ENCODE measurements at places on chromosomes 5 and 9.
A peak's percentile ranks its signal among the peaks of the same experiment; 100 is the strongest.

- DNase-seq = no peak
These were observed 64.1 kb downstream of the OSTF1 start for GRCh38 chr9:75152416-75152815.

DNA sequence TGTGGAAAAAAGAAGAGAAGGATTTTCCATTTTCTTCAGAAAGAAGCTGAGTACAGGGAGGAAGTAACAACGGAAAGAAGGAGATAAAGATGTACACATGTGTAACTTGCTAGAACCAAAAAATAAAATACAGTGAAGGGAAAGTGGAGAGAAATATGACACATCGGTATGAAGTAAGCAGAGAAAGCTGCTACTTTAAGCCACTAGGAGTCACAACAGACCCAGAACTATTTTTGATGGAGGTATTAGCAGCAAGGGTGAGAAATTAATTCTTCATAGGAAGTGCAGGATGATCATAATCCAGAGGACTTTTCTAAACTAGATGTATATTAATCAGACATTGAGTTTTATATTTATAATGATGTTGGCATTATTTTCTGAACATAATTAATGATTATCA lies 88.5 kb downstream of the FAM174A start:
- no peak for DNase-seq

DNA sequence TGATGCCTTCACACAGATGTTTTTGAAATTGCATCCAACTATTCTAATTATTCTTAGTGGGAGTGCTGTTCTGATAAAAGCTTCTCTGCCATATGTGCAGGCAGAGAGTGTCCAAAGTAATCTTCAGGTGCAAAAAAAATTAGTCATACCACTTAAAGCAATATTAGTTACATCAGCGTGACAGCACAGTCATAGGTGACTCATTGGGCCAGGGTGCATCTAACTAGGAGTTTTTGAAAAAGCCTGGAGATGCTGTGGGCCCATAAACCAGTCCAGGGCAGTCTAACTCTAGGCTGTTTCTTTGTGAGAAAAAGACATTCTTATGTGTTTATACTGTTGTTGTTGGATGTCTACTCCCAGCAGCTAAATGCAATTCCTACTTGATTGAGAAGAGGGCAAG lies 33.0 kb upstream of the C6 start:
- no peak for DNase-seq

DNA sequence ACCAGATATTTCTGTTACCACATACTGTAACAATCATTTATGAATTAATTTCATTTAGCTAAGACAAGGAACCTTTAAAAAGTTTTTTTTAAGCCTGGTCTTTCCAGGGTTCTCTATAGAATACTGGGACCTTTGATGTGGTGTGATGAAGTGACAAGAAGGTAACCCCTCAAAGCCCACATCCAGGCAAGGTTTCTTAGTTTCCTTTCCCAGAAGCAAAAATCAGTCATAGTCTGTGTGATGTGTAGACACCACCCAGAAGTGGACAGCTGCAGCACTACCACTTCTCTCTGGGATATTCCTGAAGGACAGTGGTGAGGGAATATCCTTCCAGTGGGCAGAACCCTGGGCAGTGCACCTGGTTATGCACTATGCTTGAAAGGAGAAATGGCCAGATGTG lies 115.6 kb downstream of the TTC39B start:
- DNase-seq = no peak

- DNase-seq = no peak
These were observed 14.1 kb downstream of the PDLIM4 start for GRCh38 chr5:132271251-132272246.

GRCh38 chr9:77563174-77563573 lies 84.9 kb downstream of the GNA14 start:
- DNase-seq = no peak

GRCh38 chr5:179526978-179527377 lies 23.4 kb upstream of the RUFY1 start:
- no peak for DNase-seq

GRCh38 chr9:75911390-75911789 lies 20.9 kb downstream of the PCSK5 start:
- no peak for DNase-seq

- DNase-seq = no peak
These were observed 5.9 kb downstream of the DELE1 start for GRCh38 chr5:141929398-141930058.

DNA sequence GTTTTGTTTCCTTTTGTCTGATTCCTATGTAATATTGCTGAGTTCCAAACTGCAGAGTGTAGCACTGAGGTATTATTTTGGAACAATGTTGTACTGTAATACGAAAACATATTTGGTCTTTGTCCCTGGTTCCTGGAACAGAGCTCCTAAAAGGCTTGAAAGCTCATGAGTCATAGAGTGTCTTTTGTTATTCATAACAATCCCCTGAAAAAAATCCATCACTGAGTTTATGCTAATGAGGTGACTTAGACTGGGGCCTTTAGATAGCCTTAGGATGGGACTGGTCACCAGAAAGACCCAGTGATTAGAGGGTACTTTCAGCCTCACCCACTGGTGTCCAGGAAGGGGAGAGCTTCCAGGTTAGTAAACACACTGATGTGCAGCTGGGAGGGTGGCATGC lies 132.7 kb upstream of the POU5F2 start:
- no peak for DNase-seq

GRCh38 chr9:121289026-121289771 lies 21.2 kb downstream of the GSN start:
- DNase-seq = peak; percentile 73

GRCh38 chr5:2018390-2018724 lies 135.6 kb upstream of the IRX4 start:
- DNase-seq = no peak

GRCh38 chr9:130026583-130027340 lies 16.2 kb downstream of the FNBP1 start:
- DNase-seq = no peak

- DNase-seq = no peak
These were observed 94.5 kb upstream of the FER start for GRCh38 chr5:108653201-108653600.

DNA sequence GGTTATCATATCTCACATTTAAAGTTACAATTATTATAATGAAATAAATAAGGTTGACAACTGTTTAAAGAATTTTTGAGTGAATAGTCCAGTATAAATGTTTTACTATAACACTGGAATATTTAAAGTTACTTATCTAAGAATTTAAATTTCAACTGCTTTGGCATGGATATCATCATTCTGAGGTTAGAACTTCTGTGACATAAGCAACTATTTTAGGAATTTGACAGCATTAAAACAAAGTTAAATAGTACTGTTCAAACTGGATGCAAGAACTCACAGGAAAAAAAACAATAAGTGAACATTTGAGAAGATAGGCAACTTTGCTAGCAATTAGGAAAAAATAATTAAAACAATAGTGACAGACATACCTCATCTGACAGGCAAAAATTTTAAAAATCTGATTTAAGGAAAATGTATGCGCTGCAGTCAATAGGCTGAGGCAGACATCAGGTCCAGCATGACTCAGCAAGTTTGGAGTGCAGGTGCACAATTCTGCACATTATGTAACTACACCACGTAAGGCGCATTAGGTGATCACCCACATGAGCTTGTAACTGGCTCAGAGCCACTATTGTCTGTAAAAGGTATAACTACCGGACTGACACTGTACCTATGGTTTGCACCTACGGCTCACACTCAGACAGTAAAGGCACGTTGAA lies 180.6 kb downstream of the PDE4D start:
- DNase-seq = no peak

DNA sequence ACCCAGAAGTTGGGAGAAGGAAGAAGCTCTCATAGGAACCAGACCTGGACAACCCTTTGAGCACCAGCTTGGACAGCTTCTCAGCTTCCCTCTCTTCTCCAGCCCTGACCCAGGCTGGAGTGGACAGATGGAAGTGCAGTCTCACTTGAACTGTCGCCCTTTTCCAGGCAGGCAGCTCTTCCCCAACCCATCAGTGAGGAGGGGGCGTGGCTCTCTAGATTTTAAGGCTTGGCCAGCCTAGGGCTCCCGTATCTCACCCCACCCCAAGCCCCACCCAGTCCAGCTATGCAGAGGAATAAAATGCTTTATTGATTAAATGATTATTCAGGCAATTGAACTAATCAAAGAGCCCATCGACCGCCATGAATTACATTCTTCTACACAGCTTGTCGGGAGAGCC lies 2.2 kb downstream of the PAX5 start:
- DNase-seq = no peak

GRCh38 chr5:38060354-38060753 lies 198.0 kb upstream of the EGFLAM start:
- DNase-seq = peak; percentile 2

DNA sequence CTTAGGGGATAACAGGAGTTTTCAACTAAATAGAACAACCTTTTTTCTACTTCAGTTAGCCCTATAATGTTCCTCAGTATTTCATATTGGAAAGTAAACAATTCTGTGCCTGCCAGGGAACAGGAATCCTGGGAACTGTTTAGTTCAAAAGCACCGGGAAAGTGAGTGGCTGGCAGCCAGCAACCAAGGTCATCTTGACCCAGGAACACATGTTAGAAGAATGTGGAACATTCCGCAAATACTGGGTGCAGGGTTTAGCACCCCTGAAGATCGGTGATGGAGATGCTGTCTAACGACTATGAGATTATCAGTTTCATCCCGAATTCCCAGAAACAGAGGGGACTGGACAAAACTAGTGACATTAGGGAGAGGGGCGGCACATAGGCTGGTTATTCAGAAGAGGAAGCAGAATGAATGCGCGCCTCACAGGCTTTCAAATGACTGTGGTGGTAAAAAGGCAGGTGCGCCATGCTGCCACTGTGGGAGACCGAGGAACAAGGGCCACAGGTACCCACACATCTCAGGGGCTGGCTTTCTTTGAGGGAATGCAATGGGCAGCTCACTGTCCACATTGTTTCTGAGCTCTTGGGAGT lies 51.2 kb downstream of the IPPK start:
- DNase-seq = no peak

GRCh38 chr5:132487841-132488555 lies 2.6 kb downstream of the IRF1 start:
- DNase-seq = peak; percentile 12

DNA sequence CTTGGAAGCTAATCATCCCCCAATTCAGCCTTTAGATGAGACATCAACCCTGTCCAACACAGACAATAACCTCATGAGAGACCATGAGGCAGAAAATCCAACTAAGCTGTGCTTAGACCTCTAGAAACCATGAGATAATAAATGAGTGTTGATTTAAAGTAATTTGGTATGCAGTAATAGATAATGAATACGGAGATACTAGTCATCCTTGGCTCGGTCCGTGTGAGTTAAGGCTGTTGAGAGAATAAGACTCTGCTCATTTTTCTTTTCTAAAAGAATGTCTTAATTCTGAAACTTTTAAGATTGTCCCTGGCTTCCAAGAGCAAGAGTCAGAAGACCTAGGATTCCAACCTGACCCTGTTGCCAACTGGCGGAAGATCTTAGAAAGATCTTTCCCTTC lies 6.1 kb downstream of the TNC start:
- DNase-seq = no peak

- DNase-seq = no peak
These were observed 11.4 kb downstream of the AIF1L start for GRCh38 chr9:131107760-131108159.

DNA sequence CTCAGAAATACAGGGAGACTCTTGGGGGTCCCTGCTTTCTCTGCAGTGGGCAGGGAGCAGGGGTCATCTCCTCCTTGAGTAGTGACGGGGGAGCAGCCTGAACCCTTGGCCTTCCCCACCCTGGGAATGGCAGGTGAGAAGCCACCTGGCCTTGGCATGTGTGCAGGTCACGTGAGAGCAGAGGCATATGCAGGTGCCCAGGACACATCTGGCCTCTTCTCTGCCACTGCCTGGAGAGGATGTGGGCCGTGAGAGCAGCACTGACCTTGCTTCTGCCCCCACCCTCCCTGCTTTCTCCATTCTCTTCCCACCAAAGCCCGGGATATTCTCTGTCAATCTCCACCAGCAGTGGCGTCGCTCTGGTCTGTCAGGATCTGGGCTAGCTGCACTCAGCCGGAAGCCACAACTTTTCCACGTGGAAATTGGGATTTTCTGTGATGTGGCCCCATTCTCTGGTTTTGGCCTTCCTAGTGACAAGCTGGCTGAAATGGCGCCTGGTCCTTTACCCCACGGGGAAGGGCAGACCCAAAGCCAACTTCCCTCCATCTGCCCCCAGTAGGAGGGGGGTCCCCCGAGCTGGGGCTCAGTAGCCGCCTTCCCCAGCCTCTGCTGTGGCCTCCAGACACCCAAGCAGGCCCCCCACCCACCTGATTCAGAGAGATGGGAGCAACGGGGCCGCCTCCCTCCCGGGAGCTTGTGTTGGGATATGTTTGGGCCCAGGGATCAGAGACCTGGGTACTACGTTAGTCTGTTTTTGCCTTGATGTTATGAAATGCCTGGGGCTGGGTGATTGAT lies 70.4 kb upstream of the FCN1 start:
- DNase-seq = no peak

- no peak for DNase-seq
These were observed 93.2 kb upstream of the RAPGEF1 start for GRCh38 chr9:131833083-131833482.

DNA sequence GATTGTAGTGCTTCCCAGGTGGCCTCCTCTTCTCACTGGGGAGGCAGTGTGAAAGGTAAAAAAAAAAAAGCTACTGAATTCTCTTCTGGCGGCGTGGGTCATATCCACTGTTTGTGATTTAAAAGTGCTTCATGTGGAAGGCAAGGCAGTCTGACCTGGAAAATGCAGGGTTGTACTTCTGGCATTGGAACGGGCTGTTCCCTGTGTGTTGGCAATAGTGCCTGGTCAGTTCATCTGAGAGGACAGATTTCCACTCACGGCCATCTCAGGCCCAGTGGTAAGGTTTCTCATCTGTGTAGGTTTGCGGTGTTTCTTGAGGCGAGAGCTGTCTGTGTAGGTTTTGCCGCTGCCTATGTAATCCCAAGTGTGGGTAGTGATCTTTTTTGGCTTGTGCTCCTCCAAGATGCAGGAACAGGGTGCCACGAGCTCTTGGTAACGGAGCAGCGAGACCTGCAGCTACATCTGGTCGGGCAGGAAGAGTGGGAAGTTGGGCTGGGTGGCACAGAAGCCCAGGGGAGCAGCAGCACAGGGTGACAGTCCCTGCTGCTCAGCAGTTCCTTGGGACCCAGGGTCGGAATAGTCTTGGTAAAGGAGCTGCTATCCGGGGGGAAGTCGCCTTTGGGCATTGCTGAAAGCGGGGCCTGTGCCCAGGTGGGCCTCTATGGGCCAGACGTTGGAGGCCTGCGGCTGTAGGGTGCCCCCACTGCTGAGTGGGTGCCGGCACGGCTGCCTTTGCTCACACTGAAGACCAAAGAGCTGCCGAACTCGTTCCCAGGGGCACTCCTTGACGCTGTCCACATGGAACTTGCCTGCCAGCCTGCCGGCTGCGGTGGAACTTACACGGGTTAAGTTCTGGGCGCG lies 11.2 kb downstream of the RCL1 start:
- no peak for DNase-seq

- DNase-seq = no peak
These were observed 31.4 kb upstream of the ANKH start for GRCh38 chr5:14902826-14903560.

DNA sequence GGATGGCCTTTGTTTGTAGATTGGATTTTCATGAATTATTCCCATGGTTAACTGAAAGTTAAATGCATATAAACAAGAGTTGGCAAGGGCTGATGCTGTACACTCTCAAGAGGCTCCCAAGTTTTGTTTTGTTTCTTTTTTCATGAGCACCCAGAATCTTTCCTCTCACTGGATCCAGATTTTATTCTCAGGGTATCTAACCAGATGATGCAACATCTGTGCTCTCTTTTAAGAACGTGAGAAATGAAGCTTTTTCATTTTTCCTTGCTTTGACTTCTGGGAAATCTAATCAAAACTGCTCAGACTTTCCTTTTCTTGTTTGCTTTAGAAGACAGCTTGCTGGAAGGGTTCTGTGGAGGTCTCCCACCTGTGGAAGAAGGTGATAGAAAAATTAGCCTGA lies 142.7 kb upstream of the SLC12A2 start:
- DNase-seq = no peak

- DNase-seq = no peak
These were observed 42.6 kb downstream of the GAPVD1 start for GRCh38 chr9:125304273-125304672.

Data from Caco-2 (cell line).